Inflammatory macrophage treated with lipopolysaccharide for 1 hour (primary cell): ENCODE measurements at places on chromosomes 1 and 21.

- DNase-seq, result no peak
Observed at GRCh38 chr1:170063109-170063826, 11.2 kb downstream of the KIFAP3 start.

GRCh38 chr1:223731133-223731770, 18.9 kb downstream of the CAPN2 start:
- DNase-seq, result no peak

- DNase-seq, result no peak
Observed at GRCh38 chr1:43653893-43654292, 3.9 kb downstream of the KDM4A start.

- no peak for DNase-seq
Observed at GRCh38 chr1:225441314-225442122, 13.7 kb upstream of the LBR start.

GRCh38 chr1:2433936-2434655, 21.7 kb upstream of the PEX10 start:
- DNase-seq, result no peak

DNA sequence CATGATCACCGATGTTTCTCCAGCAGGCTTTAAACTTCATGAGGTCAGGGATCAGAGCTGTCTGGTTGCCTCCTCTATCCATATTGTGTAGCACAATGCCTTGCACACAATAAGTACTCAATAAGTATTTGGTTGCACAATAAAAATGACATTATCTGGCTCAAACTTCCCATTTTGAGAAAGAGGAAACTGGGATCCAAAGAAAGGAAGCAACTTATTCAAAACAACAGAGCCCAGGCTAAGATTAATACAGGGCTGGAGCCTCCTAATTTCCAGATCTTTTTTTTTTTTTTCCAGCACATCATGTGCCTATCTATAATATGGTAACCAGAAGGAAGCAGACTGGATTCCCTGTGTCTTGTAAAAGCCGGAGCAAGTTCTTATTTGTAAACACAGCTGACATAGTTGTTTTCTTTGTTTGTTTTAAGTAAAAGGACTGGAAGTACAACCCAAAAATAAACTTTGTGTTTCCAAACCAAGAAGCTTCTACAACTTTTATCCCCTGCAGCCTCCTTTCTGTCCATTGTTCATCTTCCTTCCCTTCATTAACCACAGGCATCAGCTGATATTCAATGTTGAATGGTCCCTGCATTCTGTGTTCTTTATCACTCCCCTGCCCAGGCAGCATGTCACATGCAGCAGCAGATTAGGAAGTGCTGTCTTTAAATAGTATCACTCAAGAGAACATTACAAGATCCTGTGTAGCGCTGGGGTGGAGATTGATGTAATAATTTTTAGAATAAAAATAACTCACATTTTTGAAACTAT, 71.2 kb upstream of the HOOK1 start:
- peak; percentile 90 for DNase-seq

DNA sequence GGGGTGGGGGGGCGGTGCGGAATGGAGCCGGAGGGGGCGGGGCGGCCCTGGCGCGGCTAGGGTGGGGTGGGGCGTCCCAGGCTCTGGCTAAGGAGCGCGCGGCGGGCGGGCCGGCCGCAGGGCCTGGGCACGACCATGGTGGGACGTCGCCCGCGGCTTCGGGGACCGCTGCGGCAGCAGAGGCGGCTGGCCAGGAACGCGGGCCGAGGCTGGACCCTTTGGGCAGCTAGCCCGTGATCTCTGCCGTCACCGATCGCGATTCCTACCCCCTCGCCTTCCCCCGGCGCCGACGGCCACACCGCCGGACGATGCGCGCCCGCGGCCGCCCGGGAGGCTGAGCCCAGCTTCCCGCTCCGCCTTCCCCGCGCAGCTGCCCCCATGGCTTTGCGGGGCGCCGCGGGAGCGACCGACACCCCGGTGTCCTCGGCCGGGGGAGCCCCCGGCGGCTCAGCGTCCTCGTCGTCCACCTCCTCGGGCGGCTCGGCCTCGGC, at the start of gene MAP3K21:
MAP3K21 (plus strand) TSS at position 74 of the 491 bp plus-strand sequence; CDS start at position 379, 305 bp downstream.
- DNase-seq, result no peak
